COLO829 (cell line): ENCODE measurements at places on chromosomes 11 and 22.

- DNase-seq: no peak
Observed at GRCh38 chr11:79973721-79974617, 533.1 kb upstream of the TENM4 start.

DNA sequence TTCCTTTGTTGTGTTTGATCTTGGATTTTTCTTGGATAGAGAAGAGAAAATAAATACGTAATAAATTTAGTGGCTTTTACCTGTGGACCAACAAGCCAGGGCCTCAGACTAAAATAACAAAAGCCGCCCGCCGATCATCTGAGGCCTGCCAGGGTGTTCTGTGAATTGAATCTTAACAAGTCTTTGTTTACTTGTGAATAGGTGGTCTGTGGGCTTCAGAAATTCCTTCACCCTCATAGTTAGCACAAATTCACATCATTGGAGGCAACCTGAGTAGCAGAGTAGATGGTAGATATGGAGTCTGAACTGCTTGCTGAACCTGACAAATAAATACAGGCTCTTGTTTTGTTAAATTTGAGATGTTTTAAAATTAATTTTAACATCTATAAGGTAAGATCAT, 176.3 kb upstream of the MTNR1B start:
- DNase-seq: no peak

GRCh38 chr11:20669820-20670684, 666 bp downstream of the NELL1 start:
- DNase-seq: no peak

DNA sequence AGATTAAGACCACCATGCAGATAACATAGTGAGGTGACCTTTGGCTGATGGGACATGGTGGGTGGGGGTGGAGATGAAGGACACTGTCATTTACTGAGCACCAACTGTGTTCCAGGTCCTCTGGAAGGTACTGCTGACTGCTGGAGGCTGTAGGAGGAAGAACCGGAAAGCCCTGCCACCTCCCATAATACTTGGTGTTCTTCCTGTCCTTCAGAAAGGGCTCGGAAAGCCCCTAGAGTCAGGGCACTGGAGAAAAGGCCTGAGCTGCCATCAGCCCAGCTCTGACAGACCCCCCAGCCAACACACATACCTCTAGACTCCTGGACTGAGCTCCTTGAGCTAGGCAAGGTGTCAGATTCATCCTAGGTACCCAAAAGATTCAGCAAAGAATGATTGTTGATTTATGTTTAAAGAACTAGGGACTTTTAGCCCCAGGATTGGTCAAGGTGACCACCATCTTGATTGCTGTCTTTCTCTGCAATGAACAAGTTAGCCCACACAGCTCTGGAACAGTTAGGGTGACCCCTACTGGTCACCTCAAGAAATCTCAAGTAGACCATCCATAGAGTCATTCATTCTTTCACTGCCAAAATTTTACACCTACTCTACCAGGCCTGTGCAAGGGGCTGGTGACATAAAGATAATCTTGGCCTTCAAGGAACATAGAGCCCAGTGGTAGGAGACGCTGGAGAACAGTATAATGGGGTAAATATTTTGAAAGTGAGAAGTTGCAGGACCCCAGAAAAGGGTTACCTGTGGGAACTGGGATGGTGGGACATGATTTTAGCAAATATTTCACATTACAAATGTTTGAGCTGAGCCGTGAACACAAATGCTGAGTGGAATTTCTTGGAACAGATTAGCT, 39.4 kb downstream of the IRAG1 start:
- DNase-seq: peak; percentile 62

- no peak for DNase-seq
Observed at GRCh38 chr22:50734986-50735738, 2.8 kb upstream of the ACR start.

- DNase-seq: no peak
Observed at GRCh38 chr11:724049-724777, 18.2 kb downstream of the EPS8L2 start.
